Ovary (tissue), 10 donors: ENCODE measurements at places on chromosomes 7 and 10. TPM values are rescaled to one million over a fixed set of nuclear protein-coding genes. Genes with fewer than 3 reads are reported as not detected.

CARD11 gene
- 0.89 TPM for total RNA-seq

- H3K27ac ChIP-seq = no peak overlapping the region
- no peak overlapping the region for H3K4me3 ChIP-seq
- DNase-seq = no peak
- peaks cover 6% of the 10 kb centered on the region for H3K4me1 ChIP-seq
- no peaks in the 10 kb centered on the region for H3K27me3 ChIP-seq
- no peaks in the 10 kb centered on the region for H3K36me3 ChIP-seq
These were observed 31.9 kb downstream of the SLC26A4 start for GRCh38 chr7:107692501-107692900.

DNA sequence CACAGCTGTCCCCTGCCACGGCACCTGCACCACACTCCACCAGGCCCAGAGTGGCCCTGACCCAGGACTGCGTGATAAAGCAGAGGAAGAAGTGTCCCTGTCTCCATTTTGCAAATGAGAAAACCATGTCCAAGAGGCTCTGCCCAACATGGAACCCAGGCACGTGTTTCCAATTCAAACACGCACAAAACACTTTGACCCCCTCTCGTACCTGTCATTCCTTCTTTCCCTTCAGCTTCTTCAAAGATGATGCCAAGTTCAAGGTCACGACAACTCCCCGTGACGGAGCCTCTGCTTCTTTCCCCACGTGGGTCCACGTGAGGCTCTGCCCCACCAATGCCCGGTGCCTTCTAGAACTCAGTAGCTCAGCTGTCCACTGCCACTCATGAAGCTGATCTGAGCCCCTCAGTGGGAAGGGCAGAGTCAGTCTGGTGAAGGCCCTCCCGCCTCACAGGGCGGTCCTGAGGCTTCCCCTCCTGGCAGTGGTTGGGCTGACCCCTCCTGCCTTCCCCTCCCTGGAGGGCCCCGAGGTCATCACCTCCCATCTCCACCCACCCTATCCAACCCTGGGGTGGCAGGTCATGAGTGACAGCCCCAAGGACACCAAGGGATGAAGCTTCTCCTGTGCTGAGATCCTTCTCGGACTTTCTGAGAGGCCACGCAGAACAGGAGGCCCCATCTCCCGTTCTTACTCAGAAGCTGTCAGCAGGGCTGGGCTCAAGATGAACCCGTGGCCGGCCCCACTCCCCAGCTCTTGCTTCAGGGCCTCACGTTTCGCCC lies 19.0 kb downstream of the CALML5 start:
- DNase-seq = no peak
- H3K4me3 ChIP-seq = no peak overlapping the region
- no peaks in the 10 kb centered on the region for H3K4me1 ChIP-seq
- no peak overlapping the region for H3K27ac ChIP-seq
- H3K27me3 ChIP-seq = no peaks in the 10 kb centered on the region
- H3K36me3 ChIP-seq = no peaks in the 10 kb centered on the region

DNA sequence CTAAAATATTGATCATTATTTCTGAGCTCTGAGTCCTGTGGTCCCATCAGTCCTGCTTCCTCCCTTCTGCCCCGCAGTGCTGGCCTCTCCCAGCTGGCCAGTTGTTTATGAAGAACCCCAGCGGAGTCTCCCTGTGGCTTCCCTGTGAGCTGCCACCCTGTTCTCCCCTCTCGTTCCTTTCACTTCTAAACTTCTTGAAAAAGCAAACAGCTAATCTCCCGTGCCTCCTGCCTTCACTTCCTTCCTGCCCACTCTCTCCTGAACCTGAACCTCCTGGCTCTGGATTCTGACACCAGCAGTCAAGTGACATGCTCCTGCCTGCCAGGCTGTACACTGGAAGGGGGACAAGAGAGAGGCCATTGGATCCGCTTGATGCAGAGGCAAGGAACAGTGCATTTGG lies 63.7 kb upstream of the ZPBP start:
- no peaks in the 10 kb centered on the region for H3K4me1 ChIP-seq
- no peak overlapping the region for H3K27ac ChIP-seq
- no peaks in the 10 kb centered on the region for H3K36me3 ChIP-seq
- no peaks in the 10 kb centered on the region for H3K27me3 ChIP-seq
- no peak for DNase-seq

DNA sequence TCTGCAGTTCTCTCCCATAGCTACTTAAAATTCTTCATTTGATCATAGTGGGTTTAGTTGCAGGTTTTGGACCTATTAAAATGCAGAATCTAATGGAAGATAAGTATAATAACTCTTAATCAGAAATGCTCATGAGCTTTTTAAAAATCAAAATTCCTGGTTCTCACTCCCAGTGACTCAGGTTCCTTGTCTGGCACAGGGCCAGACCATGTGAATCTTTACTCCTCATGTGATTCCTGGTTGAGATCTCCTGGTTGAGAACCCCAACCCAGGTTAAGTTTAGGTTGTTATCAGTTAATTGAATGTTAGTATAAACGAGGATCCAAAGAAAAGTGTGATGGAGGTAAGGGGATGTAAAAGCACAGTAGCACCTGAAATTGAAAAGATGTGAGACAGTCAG lies 17.5 kb upstream of the TRUB1 start:
- H3K27me3 ChIP-seq = no peaks in the 10 kb centered on the region
- no peaks in the 10 kb centered on the region for H3K36me3 ChIP-seq
- no peaks in the 10 kb centered on the region for H3K4me1 ChIP-seq
- DNase-seq = no peak

SMARCD3 gene
- 97.0 TPM for total RNA-seq

RET gene
- total RNA-seq = 0.92 TPM
